ENCODE measurements at places on chromosomes 4 and X.

- DNase-seq, result no peak
Measured at GRCh38 chr4:52862639-52863161, 583 bp downstream of the RASL11B start.

DNA sequence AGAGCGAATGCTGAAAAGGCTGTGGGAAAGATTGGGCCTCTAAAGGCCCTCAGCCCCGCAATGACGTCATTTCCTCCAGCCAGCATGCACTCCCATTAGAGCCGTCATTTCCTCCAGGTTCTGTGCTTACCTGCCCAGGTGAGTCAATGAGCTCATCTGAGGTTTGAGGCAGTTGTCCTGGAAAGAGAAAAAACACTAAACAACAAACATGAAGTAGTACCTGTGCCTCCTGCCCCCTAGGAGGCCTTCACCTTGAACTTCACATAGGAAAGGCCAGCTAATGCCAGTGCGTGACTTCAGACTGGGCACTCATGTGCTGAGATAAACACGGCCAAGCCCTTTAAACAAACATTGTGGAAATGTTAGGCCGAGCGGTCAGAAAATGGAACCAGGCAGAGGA is 55.9 kb downstream of the FHDC1 start:
- DNase-seq, result no peak

DNA sequence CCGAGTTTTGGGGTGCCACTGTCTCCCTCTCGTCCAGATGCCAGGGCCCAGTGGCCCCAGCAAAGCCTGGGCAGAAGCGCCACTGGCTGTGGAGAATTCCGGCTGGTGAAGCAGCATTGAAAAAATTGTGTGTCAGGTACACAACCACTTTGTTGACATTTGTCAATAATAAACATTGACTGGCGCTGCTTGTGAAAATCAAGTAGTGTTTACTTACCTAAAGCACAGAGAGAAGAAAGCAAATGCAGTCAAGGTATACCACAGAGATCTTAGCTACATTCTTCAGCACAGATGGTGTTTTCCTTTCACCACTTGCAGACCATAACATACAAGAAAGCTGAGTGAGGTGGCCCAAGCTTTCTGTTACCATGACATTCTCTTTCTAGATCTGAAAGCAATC is 14.5 kb upstream of the SLC7A11 start:
- no peak for DNase-seq

DNA sequence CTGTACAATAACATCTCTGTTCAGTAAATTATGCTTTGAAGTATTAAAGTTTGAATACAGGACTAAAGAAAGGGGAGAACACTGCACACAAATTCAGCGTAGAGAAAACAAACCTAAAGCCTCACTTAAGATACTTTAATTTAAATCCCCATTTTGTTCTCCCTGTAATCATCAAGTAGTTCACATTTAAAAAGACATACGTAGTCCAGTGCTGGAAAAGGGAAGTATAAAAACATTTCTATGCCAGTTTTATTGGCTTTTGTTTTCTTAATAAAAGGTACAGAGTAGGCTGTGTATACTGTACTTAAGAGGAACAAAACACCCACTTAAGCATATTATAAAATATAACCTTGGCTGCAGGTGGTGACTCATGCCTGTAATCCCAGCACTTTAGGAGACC is 101.6 kb downstream of the FGF16 start:
- DNase-seq, result no peak

GRCh38 chrX:29775890-29776289 is 439.5 kb upstream of the MAGEB2 start:
- no peak for DNase-seq

GRCh38 chrX:9456250-9457074 is 8.4 kb upstream of the TBL1X start:
- no peak for DNase-seq

GRCh38 chr4:111230265-111230664 is 607.4 kb upstream of the PITX2 start:
- no peak for DNase-seq

DNA sequence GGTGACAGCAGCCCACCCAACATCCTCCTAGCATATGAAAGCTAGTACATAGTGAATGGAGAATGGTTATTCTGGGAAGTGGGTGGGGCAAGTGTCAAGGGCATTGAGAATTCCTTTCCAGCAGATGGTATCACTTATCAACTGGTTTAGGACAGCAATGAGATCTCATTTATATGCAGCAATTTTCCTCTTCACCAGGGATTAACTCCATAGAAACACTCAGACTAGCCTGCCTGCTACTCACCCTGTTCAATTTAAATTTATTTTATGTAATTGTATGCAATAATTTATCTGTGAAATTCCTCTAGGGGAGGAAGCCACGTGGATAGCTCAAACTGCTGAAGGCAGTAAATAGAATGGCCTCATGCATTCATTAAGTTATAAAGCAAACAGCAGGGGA is 101.6 kb upstream of the MID1IP1 start:
- DNase-seq, result no peak
